ENCODE measurements at places on chromosomes 4 and X. TPM values are rescaled to one million over a fixed set of nuclear protein-coding genes. Genes with fewer than 3 reads are reported as not detected.
A peak's percentile ranks its signal among the peaks of the same experiment; 100 is the strongest.

MAGEA4 gene
- not detected for total RNA-seq

EVC2 gene
- total RNA-seq = 1.8 TPM

AMER1 gene
- 4.5 TPM for total RNA-seq

REPS2 gene
- total RNA-seq = 5.2 TPM

CD99 gene
- 264 TPM for total RNA-seq

ETDB gene
- not detected for total RNA-seq

TLR10 gene
- not detected for total RNA-seq

COL4A6 gene
- total RNA-seq = 6.1 TPM

CITED1 gene
- total RNA-seq = 0.73 TPM

SPP1 gene
- total RNA-seq = 23.8 TPM

MAB21L2 gene
- not detected for total RNA-seq

ARHGAP36 gene
- not detected for total RNA-seq

- no peak for DNase-seq
Measured at GRCh38 chr4:85430697-85431096, 44.3 kb upstream of the ARHGAP24 start.

DNA sequence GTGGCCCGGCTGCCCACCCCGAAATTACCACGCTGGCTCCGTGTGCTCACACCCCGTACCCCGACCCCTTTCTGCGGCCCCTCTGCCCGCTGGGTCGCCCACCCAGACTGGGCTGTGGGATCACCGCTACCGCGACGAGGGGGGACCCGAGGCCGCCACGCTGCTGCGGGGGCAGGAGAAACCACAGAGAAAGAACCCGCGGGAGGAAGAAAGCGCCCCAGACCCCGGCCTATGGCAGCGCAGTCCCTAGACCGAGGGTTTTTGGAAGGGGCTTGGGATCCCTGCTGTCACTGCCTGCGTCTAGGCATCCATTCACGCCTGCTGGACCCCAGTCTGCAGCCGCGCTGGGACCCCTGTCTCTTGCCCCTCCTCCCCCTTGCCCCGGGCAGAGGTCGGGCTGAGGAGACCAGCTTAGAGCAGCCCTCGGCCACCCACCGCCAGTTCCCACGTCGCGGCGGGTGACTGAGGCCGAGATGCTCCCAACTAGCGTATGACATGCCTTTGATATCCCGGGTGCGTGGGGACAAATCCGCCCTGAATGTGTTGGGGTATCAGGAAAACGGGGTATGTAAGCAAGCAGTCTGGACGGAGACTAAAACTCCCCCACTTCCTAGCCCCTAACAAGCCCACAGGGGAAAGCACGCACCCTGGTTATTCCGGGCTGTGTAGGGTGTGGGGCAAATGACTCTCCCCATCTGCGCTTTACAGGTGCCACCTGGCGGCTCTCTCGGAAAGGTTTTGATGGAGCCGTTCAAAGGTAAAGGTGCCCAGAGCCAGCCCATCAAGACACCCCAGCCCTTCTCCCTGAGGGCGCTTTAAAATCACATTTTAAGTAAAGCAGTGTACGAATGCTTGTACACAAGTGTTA is 862 bp upstream of the INPP4B start:
- peak; percentile 48 for DNase-seq

DNA sequence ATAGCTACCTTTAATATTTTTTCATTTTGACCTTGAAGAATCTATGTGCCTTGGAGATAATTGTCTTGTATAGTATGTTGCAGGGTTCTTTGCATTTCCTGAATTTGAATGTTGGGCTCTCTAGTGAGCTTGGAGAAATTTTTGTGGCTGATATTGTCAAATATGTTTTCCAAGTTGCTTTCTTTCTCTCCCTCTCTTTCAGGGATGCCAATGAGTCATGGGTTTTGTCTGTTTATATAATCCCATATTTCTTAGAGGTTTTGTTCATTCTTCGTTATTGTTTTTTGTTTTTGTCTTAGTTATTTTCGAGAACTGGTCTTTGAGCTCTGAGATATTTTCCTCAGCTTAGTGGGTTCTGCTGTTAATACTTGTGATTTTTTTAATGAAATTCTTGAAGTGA is 20.7 kb downstream of the RAB40AL start:
- no peak for DNase-seq

GRCh38 chr4:17780501-17781299 is 721 bp downstream of the FAM184B start:
- DNase-seq = no peak

GRCh38 chrX:24890677-24891076 is 125.1 kb downstream of the ARX start:
- DNase-seq = no peak

- peak; percentile 75 for DNase-seq
Measured at GRCh38 chrX:70434914-70435586, 9.6 kb upstream of the DLG3 start.

DNA sequence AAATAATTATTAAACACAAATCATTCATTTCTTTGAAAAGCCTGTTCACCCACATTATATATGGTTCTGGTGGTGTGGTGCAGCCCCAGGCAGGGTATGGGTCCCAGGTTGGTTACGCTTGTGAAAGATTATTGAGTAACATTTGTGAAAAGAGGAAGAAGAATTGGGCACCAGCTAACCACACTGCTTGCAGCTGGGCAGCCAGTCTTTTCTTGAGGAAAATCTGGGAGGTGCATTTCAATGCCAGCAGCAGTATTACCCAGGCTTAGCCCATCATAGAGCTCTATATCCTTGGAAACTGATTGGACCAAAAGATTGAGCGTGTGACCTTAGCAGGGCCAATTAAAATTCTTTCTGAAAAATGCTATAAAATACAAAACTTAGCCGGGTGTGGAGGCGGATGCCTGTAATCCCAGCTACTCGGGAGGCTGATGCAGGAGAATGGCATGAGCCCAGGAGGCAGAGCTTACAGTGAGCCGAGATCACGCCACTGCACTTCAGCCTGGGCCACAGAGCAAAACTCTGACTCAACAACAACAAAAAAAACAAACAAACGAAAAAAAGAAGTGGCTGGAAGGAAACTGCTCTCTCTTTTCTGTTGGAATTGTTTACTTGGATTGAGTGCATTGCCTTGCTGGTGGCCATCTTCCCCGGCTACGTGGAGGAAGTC is 9.7 kb upstream of the PLAC8 start:
- peak; percentile 7 for DNase-seq

- no peak for DNase-seq
Measured at GRCh38 chrX:117996918-117997480, 119.6 kb downstream of the KLHL13 start.

DNA sequence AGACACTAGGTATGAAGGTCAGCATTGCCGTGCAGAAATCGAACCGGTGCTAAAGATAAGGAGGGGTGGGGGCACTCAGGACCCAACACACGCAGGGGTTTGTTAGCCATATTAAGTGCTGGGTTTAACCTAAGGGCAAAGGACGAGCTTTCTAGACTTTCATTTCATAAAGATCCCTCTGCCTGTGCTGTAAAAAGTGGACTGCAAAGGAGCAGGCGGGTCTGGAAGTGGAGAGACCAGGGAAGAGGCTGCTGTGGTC is 1.3 kb downstream of the CASP3 start:
- DNase-seq = no peak

- no peak for DNase-seq
Measured at GRCh38 chr4:184402740-184403383, 71.5 kb downstream of the IRF2 start.

DNA sequence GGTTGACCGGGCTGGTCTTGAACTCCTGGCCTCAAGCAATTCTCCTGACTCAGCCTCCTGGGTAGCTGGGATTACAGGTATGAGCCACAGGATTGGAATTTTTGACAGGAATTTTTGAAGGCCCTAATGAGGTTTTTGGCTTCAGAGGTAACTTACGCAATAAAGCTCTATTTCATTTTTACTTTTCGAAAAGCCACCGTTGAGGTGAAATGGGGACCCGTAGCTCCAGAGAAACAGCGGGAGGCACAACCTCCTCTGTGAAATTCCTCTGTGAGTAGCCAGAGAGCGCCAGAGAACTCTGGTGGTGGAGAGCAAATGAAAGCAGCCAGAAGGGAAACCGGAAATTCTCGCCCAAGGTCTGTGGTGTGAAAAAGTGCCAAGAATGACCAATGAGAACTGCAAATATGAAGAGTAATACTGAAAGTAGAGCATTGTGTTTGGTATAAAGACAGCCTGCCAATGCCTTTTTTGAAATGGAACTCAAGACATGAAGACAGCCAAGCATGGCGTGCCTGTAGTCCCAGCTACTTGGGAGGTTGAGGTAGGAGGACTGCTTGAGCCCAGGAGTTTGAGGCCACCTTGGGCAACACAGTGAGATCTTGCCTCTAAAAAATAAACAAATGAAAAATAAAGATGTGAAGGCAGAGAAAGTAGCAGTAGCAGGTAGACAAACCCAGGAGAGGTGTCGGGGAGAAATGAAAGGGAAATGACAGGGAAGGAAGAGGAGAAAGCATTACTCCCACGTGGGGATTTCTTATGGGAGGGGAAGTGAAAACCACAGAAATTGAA is 33.0 kb upstream of the TMEM131L start:
- DNase-seq = no peak

- DNase-seq = no peak
Measured at GRCh38 chr4:182019148-182019652, 224.0 kb upstream of the TENM3 start.

- DNase-seq = no peak
Measured at GRCh38 chrX:80184854-80185253, 170.3 kb downstream of the TBX22 start.

DNA sequence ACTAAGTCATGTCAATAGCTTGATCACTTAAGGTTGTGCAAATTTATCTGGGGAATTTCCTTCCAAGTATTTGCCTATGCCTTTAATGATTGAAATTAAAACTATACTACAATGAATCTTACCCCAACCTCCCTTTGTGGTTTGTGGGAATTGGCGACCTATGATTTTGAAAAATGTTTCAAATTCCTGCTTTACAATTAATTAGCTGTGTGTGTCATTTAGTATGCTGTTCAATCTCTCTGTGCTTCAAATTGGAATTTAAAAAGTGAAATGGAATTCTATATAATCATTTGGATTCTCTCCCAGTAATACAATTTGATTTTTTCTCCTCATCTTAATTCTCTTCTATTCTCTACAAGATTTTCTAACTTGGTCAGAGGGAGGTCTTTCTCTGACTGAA is 2319.5 kb downstream of the ARAP2 start:
- DNase-seq = no peak

DNA sequence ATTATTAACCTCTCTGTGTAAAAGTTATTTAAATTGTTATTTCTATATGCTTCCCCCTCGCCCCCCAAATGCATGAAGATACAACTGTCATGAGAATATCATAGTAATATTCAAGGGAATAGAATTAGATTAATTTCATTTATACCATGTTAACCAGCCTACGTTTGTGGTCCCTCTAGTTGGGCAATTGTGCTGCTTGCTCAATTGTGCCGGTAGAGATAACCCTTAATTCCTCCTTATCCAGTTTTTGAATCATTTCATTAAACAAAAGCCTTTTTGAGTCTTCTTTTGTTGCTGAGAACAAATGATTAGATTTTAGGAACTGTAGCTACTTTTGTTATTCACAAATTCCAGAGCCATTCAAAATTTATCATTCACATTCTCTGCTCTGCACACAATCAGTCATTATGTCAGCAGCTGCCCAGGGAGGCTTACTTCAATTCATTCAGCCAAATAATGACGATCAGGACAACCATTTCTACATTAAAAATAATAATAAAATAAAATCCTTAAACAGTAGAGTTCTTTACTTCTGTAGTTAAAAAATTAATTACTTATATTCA is 98.1 kb downstream of the ADGRL3 start:
- no peak for DNase-seq
